Naive thymus-derived CD4-positive, alpha-beta T cell (primary cell): ENCODE measurements at places on chromosomes 3 and 15. TPM values are rescaled to one million over a fixed set of nuclear protein-coding genes. Genes with fewer than 3 reads are reported as not detected.

GOLGA6L9 gene
- 4.3 TPM for total RNA-seq

ZIC4 gene
- total RNA-seq = not detected

WNT7A gene
- total RNA-seq = 12.2 TPM

PRSS50 gene
- total RNA-seq = not detected in 2 replicates

CHRFAM7A gene
- total RNA-seq = 1.8 and 3.1 TPM in 2 replicates

NR2E3 gene
- total RNA-seq = not detected

ISL2 gene
- 0.21 TPM for total RNA-seq

RBPMS2 gene
- total RNA-seq = not detected

ACAA1 gene
- total RNA-seq = 88.1 TPM

GMNC gene
- total RNA-seq = not detected in 2 replicates

TNNC1 gene
- 6.5 TPM for total RNA-seq

ANKRD34C gene
- total RNA-seq = not detected

GOLGA8S gene
- 0.41 and 0.44 TPM in 2 replicates for total RNA-seq

WDR73 gene
- 27.5 TPM for total RNA-seq

UBA7 gene
- total RNA-seq = 277 TPM

MLF1 gene
- not detected for total RNA-seq

PPIP5K1 gene
- 45.4 and 47.5 TPM in 2 replicates for total RNA-seq

IL16 gene
- total RNA-seq = 426 TPM

SLC22A13 gene
- total RNA-seq = 1.3 and 1.9 TPM in 2 replicates

DGKG gene
- total RNA-seq = 0.10 and 0.15 TPM in 2 replicates

IGDCC3 gene
- total RNA-seq = not detected in 2 replicates

MCCC1 gene
- total RNA-seq = 17.7 TPM

HCLS1 gene
- total RNA-seq = 306 TPM

TGM5 gene
- total RNA-seq = 0.27 and 0.31 TPM in 2 replicates

DUOX2 gene
- total RNA-seq = not detected

ITIH1 gene
- total RNA-seq = not detected

LRIG1 gene
- total RNA-seq = 31.8 TPM

THSD4 gene
- total RNA-seq = not detected

CCR2 gene
- 0.41 TPM for total RNA-seq

ATP13A4 gene
- 3.3 TPM for total RNA-seq

PP2D1 gene
- not detected for total RNA-seq

GOLGA8J gene
- not detected for total RNA-seq

SCN5A gene
- total RNA-seq = 0.05 TPM in 1 of 2 replicates, not detected in the other

DAZL gene
- not detected for total RNA-seq
